ENCODE measurements at places on chromosomes 6 and 20.
A peak's percentile ranks its signal among the peaks of the same experiment; 100 is the strongest.

DNA sequence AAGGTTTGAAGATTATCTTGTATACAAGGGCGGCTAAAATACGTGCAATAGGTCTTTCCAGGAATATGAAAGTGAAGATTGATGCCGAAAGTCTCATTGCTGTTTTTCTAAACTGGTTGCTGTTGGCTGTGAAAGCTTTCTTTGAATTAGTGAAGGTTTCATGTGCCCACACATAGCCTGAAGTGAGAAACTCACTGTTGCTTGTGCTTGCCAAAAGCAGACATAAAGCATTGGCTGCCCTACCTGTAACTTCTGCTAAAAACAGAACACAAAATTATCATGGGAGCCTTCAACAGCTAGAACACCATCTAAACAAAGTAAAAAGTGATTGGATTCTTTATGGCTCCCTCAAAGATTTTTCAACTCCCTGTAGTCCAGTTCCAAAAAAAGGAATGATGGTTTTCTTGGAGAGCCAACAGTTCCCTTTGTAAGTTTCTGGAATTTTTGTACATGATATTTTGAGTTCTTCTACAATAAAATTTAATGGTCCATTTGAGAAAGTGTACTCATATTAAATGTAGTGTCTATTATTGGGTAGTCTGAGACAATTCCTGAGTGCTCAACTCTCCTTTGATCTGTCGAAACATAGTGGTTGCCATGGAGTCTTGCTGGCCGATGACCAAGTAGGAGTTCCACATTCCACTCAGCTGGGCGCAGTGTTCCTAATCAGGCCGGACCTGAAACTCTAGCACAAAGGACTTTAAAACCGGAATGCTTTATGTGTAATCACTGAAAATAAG, 68.5 kb downstream of the PLEKHG1 start:
- H3K36me3 ChIP-seq, result no peaks in the 10 kb centered on the region
- H3K27ac ChIP-seq, result peak overlapping the region; percentile 59
- DNase-seq, result no peak
- H3K27me3 ChIP-seq, result peaks cover 14% of the 10 kb centered on the region
- peaks cover 11% of the 10 kb centered on the region for H3K4me1 ChIP-seq

- no peaks in the 10 kb centered on the region for H3K27me3 ChIP-seq
- peaks cover 62% of the 10 kb centered on the region for H3K4me1 ChIP-seq
- DNase-seq, result no peak
- peak overlapping the region; percentile 93 for H3K4me3 ChIP-seq
Measured at GRCh38 chr6:41922154-41922553, 855 bp downstream of the BYSL start.

GRCh38 chr6:7893342-7893741, 17.2 kb downstream of the TXNDC5 start:
- H3K27ac ChIP-seq, result no peak overlapping the region
- H3K36me3 ChIP-seq, result peaks cover 23% of the 10 kb centered on the region
- no peak overlapping the region for H3K4me3 ChIP-seq
- H3K4me1 ChIP-seq, result no peaks in the 10 kb centered on the region
- no peak for DNase-seq

- H3K36me3 ChIP-seq, result peaks cover 2% of the 10 kb centered on the region
- no peaks in the 10 kb centered on the region for H3K27me3 ChIP-seq
- H3K4me3 ChIP-seq, result no peak overlapping the region
- no peak overlapping the region for H3K27ac ChIP-seq
Measured at GRCh38 chr6:2004888-2005287, 240.5 kb downstream of the GMDS start.

GRCh38 chr6:101118136-101118396, 236.9 kb upstream of the ASCC3 start:
- H3K4me1 ChIP-seq, result no peaks in the 10 kb centered on the region
- H3K27ac ChIP-seq, result no peak overlapping the region
- no peak overlapping the region for H3K4me3 ChIP-seq
- no peak for DNase-seq
- H3K27me3 ChIP-seq, result no peaks in the 10 kb centered on the region

Data from activated T-cell treated with anti-CD3 and anti-CD28 coated beads, Interleukin-2, amount 50 U/mL, for 72 hours (primary cell).